MG63 (cell line): ENCODE measurements at places on chromosomes 11 and 22.

GRCh38 chr11:65411681-65412070 is 10.9 kb upstream of the NEAT1 start:
- no peak for DNase-seq

DNA sequence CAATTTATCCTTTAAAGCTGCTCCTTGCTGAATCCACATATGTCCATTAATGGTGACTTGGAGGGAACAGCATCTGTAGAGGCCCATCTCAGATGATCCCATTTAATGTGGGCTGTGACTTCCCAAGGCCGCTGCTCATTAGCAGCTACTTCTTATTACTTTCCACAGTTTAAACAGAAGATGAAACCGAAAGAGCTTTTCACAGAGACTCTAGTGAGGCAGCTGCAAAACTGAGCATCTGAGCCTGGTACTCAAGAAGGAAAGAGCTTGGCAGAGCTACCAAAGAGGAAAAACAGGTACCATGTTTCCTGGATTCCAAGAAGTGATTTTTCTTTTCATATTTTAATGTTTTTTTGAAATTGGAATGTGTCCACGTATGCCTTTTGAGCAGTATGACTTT is 110.5 kb upstream of the NARS2 start:
- no peak for DNase-seq

GRCh38 chr11:68364581-68364980 is 52.2 kb downstream of the LRP5 start:
- no peak for DNase-seq

DNA sequence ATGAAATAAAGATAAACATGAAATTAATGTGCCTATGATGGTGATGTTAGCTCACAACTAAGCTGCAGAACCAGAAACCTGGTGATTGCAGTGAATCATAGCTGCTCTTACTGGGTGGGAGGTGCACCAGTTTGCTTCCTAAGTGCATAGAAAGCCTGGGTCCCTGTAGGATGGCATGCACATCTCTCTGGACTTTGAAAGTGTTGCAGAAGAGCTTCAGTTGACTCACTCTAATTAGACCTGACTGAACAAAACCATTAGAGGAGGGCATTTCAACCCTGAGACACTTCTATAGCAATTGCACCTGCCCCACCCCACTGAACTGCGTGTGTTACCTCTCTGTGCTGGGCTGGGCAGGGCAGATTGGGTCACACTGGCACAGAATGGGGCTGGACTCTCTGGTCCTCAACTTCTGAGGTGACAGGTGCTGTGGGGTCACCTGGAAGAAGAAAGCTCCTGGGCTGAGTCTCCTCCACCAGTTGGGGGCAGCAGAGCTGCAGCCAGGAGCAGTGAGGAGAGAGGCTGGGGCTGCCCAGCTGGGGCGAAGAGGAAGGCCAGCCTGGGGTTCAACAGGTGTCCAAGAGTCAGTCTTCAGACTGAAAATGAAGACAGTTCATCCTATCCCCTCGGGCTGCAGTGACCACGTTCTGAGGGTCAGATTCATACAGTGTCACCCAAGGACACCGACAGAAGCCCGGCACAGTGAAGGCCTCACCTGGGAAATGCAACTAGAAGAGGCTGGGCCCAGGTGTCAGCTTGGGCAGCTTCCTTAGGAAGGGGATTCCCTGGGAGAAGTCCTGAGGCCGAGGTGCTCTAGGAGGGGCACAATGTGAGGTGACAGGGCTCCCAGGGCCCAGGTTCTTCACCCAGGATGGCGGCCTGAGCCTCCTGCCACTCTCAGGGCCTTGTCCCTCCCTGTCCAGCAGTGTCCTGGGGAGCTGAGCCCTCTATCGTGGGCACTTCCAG is 58.1 kb downstream of the GGTLC2 start:
- DNase-seq: no peak

DNA sequence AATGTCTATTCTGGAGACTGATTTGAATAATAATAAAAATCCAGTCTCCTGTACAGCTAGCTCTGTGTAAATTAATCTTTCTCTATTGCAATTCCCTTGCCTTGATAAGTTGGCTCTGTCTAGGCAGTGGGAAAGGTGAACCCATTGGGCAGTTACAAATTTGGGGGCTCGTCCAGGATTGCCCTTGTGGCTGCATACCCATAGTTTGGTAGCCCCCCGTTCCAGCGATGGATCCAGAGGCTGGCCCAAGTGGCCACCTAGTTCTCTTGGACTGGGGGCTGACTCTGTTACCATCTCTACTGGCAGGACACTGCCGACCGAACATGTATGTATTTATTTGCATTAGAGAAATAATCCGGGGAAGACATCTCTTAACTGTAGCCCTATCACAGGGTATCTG is 326.2 kb upstream of the PDGFD start:
- no peak for DNase-seq
